ENCODE measurements at places on chromosomes 6 and 20. TPM values are rescaled to one million over a fixed set of nuclear protein-coding genes. Genes with fewer than 3 reads are reported as not detected.

CNR1 gene
- total RNA-seq: 0.56 TPM

CYP21A2 gene
- 0.66 TPM for total RNA-seq

DNA sequence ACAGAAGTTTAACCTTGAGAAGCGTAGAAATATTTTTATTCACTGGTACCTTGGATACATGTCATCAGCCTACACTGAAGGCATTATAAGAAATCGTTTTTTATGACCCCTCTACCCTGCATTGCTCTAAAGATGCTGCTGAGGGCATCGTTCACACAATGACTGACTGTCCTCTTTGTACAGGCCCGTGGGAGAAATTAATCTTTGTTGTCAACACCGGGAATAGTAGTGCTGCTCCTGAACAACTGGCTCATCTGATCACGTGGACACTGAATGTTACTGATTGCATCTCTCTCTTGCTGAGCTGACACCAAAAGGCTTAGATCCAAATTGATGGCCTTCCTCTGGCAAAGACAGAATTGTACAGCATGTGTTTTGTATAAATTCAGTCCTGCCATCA is 157.1 kb upstream of the SMLR1 start:
- H3K27me3 ChIP-seq: no peaks in the 10 kb centered on the region
- H3K36me3 ChIP-seq: no peaks in the 10 kb centered on the region
- H3K4me3 ChIP-seq: no peak overlapping the region

PACRG gene
- 3.3 TPM for total RNA-seq

- H3K36me3 ChIP-seq: no peaks in the 10 kb centered on the region
- DNase-seq: no peak
- no peaks in the 10 kb centered on the region for H3K4me1 ChIP-seq
Measured at GRCh38 chr6:148617530-148617929, 129.3 kb upstream of the UST start.

DNA sequence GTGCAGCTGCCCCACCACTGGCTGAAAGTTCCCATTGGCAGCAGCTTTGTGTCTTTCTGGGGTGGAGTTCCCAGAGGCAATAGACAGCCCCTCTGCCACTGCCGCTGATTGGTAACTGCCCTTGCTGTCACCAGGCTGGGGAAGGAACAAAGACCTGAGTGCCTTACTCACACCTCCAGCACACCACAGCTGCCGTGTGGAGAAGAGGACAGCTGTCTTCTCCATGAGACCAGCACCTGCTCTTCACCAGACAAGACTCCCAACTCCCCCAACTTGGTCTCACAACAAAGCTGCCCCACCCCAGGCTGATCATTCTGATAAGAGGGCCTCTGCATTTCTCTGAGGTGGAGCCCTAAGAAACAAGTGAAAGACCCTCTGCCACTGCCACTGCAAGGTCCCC is 39.7 kb upstream of the PTCHD4 start:
- no peak for DNase-seq
- no peaks in the 10 kb centered on the region for H3K4me1 ChIP-seq
- no peaks in the 10 kb centered on the region for H3K27me3 ChIP-seq
- no peak overlapping the region for H3K27ac ChIP-seq
- H3K36me3 ChIP-seq: no peaks in the 10 kb centered on the region
- no peak overlapping the region for H3K4me3 ChIP-seq

MACROD2 gene
- 2.9 TPM for total RNA-seq

L3MBTL1 gene
- 4.5 TPM for total RNA-seq

MYCT1 gene
- total RNA-seq: 1.1 TPM

DNA sequence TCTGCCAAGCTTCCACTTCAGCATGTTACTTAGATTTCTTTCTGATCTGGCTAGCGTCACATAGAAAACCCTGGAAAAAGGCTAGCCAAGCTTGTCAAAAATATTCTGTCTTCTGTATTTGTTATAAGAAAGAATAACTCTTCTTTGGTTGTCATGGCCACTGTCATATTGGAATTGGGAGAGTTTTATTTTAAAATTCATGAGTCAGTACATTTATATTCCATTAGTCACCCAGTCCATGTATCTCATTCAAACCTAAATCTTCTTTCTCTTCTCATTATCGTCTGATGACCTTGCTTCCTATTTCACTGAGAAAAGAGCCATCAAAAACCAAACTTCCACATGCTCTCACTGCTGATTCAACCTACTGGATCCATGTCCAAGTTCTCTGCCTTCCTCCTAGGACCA is 65.7 kb downstream of the EPM2A start:
- no peaks in the 10 kb centered on the region for H3K4me1 ChIP-seq
- no peaks in the 10 kb centered on the region for H3K27me3 ChIP-seq
- no peak overlapping the region for H3K27ac ChIP-seq
- no peaks in the 10 kb centered on the region for H3K36me3 ChIP-seq
- DNase-seq: no peak

DNA sequence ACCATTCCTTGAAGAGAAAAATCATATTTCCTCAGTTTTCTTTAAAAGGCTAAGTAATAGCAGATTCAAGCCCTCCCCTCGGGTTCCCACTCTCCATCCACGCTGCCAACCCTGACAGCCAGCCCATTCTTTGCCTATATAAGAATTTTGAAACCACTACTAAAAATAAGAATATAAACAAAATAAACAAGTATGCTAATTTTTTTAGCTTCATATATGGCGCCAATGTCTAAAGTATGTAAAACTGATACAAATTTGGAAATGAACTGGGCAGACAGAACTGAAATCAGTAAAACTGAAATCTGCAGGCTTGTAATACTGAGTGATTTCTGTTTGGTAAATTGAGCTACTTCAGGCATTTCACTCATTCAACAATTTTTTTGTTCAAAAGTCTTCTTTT is 19.0 kb downstream of the ELOVL2 start:
- no peak for DNase-seq
- no peaks in the 10 kb centered on the region for H3K27me3 ChIP-seq
- H3K27ac ChIP-seq: no peak overlapping the region
- H3K4me3 ChIP-seq: no peak overlapping the region
- no peaks in the 10 kb centered on the region for H3K36me3 ChIP-seq

DNA sequence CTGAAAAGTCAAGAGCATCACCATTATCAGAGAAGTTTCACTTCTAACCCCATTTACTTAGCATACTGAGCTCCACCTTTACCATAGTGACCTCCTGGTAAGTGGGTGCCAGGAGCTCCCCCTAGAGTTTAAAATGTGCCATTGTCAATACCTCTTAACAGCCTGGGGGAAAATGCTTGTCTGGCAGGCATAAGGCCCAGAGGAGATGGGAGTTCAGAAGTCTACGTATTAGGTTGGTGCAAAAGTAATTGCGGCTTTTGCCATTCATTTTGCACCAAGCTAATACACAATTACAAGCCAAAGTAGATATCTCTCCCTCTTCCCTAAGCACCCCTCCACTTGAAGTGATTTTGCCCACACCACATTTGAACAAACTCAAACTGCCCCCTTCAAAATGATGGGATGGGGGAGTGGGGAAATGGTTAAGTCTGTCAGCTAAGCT is 919.0 kb downstream of the KIF16B start:
- H3K4me3 ChIP-seq: no peak overlapping the region
- no peaks in the 10 kb centered on the region for H3K4me1 ChIP-seq
- peak; percentile 32 for DNase-seq
- no peaks in the 10 kb centered on the region for H3K36me3 ChIP-seq
- H3K27ac ChIP-seq: no peak overlapping the region

DNA sequence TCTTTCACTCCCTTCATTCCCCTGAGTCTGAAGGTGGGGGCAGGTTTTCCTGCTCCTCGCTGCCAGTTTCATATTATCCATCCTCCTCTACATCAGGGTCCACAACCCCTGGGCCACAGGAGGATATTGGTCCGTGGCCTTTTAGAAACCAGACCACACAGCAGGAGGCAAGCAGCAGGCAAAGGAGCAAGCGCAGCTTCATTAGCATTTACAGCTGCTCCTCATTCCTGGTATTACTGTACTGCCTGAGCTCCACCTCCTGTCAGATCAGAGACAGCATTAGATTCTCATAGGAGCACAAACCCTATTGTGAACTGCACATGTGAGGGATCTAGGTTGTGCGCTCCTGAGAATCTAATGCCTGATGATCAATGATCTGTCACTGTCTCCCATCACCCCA is 380.3 kb downstream of the ARHGAP18 start:
- no peak for DNase-seq
- no peaks in the 10 kb centered on the region for H3K27me3 ChIP-seq
- H3K4me3 ChIP-seq: no peak overlapping the region
- H3K4me1 ChIP-seq: no peaks in the 10 kb centered on the region
- H3K36me3 ChIP-seq: no peaks in the 10 kb centered on the region

- no peak overlapping the region for H3K27ac ChIP-seq
- no peak overlapping the region for H3K4me3 ChIP-seq
- no peak for DNase-seq
- no peaks in the 10 kb centered on the region for H3K36me3 ChIP-seq
- H3K27me3 ChIP-seq: no peaks in the 10 kb centered on the region
Measured at GRCh38 chr20:15487682-15488081, 1085.6 kb downstream of the KIF16B start.

DNA sequence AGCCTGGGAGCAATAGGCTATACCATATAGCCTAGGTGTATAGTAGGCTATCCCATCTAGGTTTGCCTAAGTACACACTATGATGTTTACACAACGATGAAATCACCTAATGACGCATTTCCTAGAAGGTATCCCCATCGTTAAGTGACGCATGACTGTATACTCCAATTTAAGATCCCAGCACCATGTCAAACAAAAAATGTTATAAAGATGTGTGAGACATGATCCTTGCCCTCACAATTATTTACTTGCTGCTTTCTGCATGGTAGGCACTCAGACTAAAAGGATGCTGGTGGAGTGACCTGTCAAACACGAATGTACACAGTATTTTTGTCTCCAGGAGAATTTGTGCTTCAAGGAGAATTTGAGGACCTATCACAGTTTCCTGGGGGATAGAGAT is 32.3 kb downstream of the SNAP25 start:
- no peak overlapping the region for H3K4me3 ChIP-seq
- no peaks in the 10 kb centered on the region for H3K36me3 ChIP-seq
- DNase-seq: no peak
- H3K27ac ChIP-seq: no peak overlapping the region
